ENCODE measurements at places on chromosomes 5 and 9. TPM values are rescaled to one million over a fixed set of nuclear protein-coding genes. Genes with fewer than 3 reads are reported as not detected.

GNA14 gene
- 8.4 TPM for total RNA-seq

RETREG1 gene
- total RNA-seq = 0.15 TPM

C1QTNF2 gene
- not detected for total RNA-seq

SMIM27 gene
- 1.4 TPM for total RNA-seq

SLCO4C1 gene
- total RNA-seq = not detected

ETF1 gene
- 145 TPM for total RNA-seq

AGTPBP1 gene
- 22.8 TPM for total RNA-seq
